Stimulated activated naive B cell treated with anti-CD40 and anti-IgM and Interleukin-4, amounts not matched to agents 10 μg/mL and 1 μg/mL and 100 μg/mL, for 72 hours (primary cell): ENCODE measurements at places on chromosomes 7 and 10.
A peak's percentile ranks its signal among the peaks of the same experiment; 100 is the strongest.

DNA sequence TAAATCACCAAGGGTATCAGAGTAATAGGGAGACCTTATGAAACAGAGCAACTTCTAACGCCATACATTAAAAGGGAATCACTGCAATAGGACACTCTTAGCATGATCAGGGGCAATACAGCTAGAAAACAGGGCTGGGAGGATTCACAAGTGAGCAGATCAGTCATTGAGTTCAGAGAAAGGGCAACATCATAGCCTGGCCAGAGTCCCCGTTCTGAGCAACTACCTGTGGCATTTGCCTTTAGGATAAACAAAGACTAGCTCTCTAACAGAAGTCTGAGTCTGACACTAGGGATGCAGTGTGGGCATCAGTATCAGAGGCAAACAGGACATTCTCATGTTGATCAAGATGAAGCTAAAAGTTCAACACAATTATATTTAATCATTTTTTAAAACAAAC is 297.9 kb downstream of the DGKB start:
- DNase-seq, result no peak

- DNase-seq, result no peak
Measured at GRCh38 chr7:137331378-137331777, 12.2 kb downstream of the PTN start.

DNA sequence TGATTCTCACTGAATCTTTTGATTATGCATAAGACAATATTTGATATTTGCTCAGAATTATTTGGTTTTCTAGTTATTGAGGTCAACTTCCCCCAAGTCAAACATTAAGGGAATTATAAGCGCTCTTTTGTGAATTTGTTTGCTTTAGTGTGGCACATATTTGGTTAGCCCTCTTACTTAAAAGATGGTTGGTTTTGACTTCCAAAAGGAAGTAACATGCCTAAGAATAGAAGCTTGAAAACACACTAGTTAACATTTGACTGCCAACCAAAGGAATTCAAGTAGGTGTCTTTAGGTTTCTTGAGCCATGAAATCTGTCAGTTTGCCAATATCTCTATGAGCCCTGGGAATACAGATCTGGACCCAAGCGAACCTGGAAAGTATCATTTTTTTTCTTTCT is 24.9 kb downstream of the STEAP4 start:
- DNase-seq, result no peak

DNA sequence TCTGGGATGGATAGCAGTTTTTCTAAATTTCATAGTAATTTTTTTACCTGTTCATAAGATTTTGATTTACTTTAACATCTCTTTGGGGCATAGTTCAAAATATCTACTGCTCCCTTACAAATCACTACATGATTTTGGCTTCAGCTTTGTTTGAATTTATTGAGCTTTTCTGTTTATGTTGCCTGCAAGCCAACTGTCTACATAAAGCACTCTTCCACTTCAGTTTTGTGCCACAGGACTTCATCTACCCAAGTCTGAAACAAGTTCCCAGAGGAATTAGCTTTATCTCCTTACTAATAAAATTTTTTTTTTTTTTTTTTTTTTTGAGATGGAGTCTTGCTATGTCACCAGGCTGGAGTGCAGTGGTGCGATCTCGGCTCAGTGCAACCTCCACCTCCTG is 45.4 kb upstream of the KMT2E start:
- no peak for DNase-seq

GRCh38 chr10:24897326-24897926 is 55.0 kb downstream of the PRTFDC1 start:
- DNase-seq, result no peak

DNA sequence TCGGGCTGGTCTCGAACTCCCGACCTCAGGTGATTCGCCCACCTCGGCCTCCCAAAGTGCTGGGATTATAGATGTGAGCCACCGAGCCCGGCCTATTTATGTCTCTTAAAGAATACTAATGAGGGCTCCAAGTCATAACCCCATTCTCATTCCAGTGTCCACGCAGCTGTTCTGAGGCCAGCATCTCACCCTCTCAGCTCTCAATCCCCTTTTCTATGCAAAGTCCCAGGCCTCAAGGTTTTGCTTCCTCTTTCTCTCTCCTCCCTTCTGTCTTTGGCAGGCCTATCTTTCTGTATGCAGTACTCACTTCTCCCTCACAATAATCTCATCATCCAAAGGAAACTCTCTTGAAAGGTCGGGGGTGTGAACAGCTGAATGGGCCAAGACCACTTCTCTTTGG is 28.0 kb upstream of the VSIR start:
- DNase-seq, result peak; percentile 58

- no peak for DNase-seq
Measured at GRCh38 chr10:132480356-132480755, 57.2 kb upstream of the INPP5A start.

DNA sequence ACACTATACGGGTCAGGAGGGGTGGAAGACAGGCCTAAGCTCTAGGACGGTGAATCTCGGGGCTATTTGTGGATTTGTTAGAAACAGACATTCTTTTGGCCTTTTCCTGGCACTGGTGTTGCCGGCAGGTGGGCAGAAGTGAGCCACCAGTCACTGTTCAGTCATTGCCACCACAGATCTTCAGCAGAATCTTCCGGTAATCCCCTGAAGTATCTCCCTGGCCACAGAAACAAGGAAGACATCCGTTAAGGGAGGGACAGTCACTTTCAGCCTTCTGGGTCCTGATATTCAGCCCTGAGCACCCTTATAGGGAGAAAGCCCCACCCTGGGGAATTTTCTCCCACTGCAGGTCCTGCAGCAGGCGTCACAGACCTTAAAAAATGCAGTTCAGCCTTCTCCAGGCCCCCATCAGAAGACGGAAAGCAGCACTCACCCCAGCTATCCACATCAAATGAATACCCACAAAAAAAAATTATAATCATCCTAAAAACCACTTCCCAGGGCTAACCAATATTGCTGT is 23.2 kb downstream of the PLAC9 start:
- DNase-seq, result no peak

GRCh38 chr7:98418636-98419315 is 17.9 kb upstream of the BAIAP2L1 start:
- no peak for DNase-seq

GRCh38 chr7:36546331-36546730 is 156.7 kb downstream of the ANLN start:
- DNase-seq, result no peak

- no peak for DNase-seq
Measured at GRCh38 chr10:42177077-42177792, 461.1 kb downstream of the ZNF33B start.

DNA sequence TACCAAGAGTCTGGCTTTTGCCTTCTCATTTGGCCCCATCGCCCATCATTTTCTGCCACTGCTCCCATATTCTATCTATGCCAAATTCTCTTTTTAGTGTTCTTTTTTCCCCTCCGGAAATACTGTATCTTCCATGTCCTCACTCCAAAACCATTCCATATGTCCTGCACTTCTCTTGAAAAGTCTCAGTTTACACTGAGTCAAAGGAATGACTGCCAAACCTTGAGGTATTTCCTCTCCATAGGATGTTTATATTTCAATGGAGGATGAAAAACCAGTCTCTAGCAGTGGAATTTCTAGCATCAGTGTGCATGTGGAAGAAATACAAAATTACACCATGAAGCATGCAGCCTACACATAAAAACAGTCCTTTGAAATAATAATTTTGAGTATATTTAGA is 121.4 kb upstream of the PHYHIPL start:
- no peak for DNase-seq

DNA sequence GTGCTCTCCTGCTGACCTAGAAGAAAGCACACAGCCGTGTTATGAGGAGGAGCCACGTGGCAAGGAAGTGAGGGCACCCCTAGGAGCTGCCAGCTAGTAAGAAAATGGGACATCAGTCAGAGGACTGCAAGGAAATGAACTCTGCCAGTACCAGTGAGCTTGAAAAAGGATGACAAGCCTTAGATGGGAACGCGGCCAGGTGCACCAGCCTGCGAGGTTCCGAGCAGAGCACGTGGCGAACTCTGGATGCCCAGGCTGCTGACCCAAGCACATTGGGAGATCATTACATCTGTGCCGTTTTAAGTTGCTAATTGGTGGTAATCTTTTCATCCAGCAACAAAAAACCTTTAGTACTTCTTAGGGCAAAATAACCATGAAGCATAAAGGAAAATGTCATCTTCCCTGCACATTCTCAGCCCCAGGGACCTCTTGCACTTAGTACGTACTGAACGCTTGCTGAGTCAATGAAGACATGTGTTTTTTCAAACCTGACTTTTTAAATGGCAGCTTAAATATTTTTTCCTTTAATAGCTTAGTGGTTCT is 69.4 kb downstream of the AMZ1 start:
- no peak for DNase-seq

DNA sequence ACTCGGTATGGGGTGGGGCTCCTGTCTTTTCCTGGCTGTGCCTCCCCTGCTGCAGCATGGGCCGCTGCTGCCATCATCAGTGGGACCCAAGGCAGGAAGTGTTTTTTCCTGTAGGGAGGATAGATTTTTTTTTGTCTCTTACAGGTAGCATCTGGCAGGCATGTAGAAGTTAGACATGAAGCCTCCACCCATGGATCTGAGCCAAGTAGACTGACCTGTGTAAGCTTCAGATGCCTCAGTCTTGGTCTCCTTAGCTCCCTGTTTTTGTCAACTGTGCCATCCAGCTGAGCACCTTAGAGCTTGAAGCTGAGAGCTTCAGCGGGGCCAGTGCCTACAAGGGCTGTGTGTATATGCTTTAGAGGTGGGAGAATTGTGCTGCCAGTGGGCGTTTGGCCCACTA is 93.5 kb downstream of the AUTS2 start:
- DNase-seq, result no peak

DNA sequence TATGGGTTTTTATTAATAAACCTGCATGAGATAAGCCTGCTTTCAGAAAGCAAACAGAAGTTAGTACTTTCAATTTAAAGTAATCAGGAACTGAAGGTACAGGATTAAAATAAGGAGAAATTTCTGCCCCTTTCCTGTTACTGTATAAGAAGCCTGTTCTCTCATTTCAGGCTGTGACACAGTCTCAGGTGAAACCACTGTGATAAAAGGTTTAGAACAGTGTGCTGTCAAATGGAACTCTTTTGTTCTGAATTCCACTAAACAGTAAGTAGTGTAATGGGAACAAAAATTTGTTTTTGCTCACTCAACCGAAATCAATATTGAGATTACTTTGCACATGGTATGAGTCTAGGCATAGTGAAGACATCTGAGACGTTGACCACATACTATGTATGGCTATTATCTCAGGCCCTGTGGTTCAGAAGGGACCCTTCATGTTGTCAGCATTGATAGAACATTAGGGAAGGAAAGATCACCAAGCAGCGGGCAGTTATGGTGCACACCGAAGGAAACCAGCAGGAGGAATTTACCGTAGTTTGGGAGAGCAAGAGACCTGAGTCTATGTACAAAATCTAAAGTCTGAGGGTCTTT is 14.9 kb downstream of the HEPACAM2 start:
- no peak for DNase-seq

DNA sequence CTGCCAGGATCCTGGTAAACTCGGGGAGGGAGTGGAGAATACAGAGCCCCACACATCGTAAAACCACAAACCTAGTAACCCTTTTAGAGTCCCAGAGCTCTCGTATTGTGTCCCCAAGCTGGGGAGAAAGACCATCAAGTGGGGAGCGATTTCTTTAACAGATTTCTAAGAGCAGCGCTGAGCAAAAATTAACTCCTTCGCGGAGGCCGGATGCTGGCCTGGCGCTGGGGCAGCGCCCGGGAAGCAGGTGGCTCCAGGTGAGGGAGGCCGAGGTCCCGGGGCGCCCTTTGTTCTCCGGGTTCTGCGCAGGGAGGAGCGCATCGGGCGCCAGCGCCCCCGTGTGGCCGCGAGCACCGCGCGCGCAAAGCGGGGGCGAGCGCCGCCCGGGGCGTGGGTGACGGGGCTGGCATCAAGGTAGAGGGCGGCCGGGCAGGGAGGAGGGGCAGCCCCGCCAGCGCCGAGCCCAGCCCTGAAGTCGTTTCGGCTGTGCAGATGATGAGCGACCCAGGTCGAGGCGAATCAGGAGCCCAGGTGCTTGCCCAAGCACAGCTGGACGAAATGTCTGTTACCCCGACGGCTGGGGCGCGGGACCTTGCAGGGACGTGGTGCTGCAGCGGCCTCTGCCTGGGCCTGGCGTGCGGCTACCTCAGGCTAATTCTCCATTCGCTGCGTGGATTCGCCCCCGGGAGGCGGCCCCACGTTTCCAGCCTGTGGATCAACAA is 10.4 kb upstream of the FGFR2 start:
- peak; percentile 9 for DNase-seq

- DNase-seq, result no peak
Measured at GRCh38 chr7:138979226-138979979, 1.8 kb downstream of the KIAA1549 start.

DNA sequence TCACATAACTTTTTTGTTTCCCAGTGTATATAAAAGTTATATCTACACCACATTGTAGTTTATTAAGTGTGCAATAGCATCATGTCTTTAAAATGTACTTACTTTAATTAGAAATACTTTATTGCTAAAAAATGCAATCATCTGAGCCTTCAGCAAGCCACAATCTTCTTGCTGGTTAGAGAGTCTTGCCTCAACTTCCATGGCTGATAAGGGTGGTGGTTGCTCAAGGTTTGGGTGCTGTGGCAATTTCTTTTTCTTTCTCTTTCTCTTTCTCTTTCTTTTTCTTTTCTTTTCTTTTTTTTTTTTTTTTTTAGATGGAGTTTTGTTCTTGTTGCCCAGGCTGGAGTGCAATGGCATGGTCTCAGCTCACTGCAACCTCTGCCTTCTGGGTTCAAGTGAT is 360.0 kb downstream of the MAGI2 start:
- DNase-seq, result no peak

GRCh38 chr10:62047960-62048383 is 146.5 kb downstream of the ARID5B start:
- DNase-seq, result peak; percentile 53

DNA sequence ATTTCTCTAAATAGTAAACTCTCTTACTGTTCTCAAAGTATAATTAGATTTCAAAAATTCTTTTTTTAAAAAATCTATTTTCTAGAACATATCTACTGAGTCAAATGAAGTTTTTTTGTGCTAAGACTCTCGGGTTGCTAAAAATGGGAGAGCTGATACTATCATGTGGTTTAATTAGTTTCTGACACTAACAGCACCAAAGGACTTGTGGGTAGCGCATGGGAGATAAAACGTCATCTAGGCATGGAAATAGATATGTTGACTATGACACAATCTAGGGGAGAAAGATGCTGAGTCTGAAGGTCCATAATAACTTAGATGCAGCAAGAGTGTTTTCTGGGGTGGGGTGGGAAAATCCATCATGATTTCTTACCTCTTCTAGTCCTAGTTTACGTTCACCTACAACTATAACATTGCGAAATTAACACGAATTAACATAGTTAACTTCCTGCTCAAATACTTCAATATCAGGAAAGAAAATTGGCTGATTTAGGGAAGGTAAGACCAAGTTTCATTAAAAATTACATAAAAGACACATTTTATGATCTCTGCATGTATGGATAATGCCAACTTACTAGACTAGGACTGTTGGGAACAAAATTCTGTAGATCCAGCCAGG is 14.3 kb upstream of the ARMC3 start:
- DNase-seq, result no peak

GRCh38 chr10:49324711-49325110 is 25.7 kb downstream of the C10orf71 start:
- DNase-seq, result no peak

DNA sequence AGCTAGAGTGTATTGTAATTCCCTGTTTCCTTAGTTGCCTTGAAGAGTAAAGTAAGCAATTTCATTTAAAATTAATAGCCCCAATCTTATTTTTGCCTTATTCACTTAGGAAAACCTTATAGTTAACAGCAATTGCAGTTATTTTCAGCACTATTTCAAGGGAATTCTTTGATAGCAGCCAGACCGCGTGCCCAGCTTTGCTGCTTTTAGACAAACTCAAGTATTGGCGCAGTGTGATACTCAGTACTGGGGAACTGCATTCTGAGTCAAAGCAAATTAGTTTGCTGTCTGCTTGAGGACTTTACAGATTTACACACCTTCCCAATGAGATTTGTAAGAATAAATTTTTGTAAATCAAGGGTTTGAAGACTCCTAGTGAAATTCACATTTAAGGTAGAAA is 21.2 kb downstream of the PRKG1 start:
- DNase-seq, result no peak
